Thoracic aorta (tissue), 2 donors: ENCODE measurements at places on chromosomes 4 and X.

- DNase-seq, result no peak
Measured at GRCh38 chr4:932713-933070, 432 bp downstream of the TMEM175 start.

GRCh38 chr4:4413806-4414205 is 26.9 kb downstream of the NSG1 start:
- no peak for DNase-seq

DNA sequence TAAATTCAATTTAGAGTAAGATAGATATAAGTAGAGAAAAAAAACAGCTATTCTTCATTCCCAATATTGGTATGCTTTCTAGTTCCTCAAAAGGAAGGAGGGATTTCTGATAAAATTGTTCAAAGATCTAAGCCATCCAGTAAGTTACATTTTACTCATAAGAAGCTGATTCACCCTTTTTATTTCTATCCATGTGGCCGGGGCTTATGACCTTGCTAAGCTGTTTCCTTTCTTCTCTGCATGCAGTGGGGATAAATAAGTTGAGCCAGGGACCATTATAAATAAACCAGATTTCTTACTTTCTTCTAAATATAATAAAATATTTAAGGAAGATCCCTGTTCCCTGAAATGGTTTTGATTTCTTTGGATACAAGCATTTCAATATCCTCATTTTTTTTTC is 502.3 kb downstream of the PDHA2 start:
- DNase-seq, result no peak

GRCh38 chr4:2102045-2102883 is 43.1 kb downstream of the NAT8L start:
- DNase-seq, result no peak

DNA sequence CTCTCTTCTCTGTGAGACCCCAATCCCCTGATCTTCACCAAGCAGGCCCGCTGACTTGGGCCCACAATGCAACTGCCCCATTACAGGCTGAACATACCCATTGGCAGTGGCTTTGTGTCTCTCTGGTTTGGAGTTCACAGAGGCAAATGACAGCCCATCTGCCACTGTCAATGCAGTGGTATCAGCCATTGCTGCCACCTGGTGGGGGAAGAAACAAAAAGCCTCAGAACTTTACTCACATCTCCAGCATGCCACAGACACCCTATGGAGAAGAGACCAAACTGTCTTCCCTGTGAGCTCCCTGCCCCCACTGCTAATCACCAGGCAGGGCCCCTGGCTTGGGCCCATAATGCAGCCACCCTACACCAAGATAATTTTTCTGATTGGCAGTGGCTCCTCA is 729.3 kb upstream of the ACTRT1 start:
- no peak for DNase-seq

DNA sequence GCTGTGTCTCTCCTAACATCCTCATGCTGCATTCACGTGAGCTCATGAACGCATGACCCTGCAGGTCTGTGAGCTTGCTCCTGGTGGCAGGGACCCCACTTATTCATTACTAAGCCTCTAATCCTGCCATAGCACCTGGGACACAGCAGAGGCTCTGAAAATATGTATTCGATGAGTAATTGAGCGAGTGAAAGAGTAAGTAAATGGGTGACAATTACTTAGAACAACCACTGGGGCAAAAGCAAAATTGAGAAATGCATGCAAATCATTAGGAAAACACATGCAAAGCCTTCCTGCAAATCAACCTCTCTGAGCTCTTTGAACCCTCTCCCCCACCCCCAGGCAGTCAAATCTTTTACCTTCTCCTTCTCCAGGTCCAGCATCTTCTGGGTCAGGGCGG is 23.6 kb upstream of the C4orf50 start:
- no peak for DNase-seq

GRCh38 chr4:112706840-112707207 is 69.9 kb downstream of the LARP7 start:
- no peak for DNase-seq

DNA sequence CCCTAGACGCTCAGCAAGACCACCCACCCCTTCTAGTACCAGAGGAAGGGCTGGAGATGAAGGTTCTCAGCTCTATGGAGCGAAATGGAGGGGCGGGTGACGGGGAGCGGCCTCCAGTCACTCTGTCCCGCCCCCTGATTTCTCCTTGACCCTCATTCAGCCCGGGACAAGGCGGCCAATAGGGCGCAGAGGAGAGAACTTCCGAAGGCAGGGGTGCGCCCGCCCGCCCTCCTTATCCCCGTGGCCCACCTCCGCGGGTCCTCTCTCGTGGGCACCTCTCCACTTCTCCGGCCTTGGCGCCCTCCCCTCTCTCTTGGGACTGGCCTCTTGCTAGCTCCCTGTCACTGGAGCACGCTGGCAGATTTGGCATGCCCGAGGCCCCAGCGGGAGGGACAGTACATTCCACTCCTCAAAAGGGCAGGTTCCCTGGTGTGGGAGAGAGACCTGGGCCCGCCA is 1.1 kb upstream of the SEPTIN6 start:
- DNase-seq, result no peak
